ENCODE measurements at places on chromosomes 16 and 17.

DNA sequence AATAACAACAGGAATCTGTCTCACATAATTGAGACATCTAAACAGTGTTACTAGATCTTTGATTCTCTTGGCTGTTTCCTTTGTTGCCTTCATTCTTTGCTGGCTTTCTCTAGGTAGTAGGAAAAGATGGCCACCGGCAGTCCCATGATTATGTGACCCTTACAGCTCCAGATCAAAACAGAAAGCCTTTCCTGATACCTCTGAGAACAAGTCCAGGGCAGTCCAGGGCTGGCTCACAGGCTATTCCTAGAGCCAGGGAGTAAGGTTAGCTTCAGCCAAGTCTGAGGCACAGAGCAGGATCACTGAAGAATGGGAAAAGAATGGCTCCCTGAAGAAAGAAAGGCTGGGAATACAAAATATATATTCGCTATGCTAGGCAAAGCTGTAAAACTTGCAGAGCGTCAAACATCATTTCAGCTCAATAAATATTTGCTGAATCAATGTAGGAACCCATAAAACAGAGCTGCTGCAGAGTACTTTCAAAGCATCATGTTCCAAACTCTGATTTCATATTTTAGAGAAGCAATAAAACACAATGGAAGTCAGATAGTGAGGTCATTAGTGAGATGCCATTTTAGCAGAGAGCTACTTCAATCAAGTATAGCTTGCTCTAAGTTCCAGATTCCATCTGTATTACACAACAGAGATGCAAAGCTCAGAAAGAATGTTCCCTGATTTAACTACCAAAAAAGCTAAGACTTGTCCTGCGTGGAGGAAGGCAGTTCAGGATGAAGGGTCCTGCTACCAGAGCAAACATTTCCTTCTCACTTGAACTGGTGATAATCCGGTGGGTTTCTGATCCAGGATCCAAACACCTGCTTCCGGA is 23.4 kb downstream of the ADAT1 start:
- no peak for DNase-seq

DNA sequence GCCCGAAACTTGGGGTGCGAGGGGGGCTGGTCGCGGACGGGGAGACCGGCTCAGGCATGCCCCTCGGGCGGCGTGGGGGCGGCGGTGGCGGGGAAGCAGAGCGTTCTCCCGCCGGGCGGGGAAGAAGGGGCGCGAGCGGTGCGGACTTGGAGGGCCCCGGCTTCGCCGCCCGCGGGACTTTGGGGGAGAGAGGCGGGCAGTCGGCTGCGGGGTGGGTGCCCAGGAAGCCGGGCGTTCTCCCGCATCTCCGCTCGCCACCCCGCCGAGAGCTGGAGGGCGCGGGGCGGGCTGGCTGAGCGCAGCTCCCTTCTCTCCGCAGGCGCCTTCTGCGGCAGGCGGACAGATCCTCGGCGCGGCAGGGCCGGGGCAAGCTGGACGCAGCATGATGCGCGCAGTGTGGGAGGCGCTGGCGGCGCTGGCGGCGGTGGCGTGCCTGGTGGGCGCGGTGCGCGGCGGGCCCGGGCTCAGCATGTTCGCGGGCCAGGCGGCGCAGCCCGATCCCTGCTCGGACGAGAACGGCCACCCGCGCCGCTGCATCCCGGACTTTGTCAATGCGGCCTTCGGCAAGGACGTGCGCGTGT is 772 bp downstream of the NTN1 start:
- DNase-seq: peak; percentile 60

GRCh38 chr17:39204245-39204644 is 4.2 kb downstream of the RPL19 start:
- DNase-seq: no peak

DNA sequence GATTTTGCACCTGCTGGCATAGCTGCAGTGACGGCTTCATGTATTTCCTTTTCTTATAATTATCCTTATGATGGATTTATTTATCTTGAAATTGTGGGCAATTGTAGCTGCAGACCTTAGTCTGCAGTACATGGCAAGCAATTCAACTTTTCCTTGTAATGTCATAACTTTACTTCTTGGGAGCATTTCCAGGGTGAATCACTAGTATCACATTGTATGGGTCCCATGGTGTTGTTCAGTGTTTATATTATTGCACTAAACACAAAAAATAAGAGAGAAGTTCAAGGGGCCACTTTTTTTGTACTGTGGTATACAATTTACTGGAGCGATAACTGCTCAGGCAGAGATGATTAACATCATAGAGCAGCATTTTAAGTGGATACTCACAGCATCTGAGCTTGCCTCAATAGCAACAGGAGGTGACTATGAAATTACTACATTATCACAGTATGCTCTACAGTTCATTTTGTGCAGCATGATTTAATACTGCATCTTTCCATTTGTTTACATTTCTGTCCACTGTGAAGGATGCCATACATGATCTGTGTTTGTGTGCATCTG is 169.5 kb downstream of the STX8 start:
- DNase-seq: no peak

DNA sequence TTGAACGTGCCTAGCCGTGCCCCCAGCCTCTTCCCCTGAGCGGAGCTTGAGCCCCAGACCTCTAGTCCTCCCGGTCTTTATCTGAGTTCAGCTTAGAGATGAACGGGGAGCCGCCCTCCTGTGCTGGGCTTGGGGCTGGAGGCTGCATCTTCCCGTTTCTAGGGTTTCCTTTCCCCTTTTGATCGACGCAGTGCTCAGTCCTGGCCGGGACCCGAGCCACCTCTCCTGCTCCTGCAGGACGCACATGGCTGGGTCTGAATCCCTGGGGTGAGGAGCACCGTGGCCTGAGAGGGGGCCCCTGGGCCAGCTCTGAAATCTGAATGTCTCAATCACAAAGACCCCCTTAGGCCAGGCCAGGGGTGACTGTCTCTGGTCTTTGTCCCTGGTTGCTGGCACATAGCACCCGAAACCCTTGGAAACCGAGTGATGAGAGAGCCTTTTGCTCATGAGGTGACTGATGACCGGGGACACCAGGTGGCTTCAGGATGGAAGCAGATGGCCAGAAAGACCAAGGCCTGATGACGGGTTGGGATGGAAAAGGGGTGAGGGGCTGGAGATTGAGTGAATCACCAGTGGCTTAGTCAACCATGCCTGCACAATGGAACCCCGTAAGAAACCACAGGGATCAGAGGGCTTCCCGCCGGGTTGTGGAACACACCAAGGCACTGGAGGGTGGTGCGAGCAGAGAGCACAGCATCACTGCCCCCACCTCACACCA is 724 bp downstream of the GAA start:
- peak; percentile 61 for DNase-seq

GRCh38 chr17:55690105-55690508 is 32.6 kb downstream of the TMEM100 start:
- peak; percentile 60 for DNase-seq

- DNase-seq: no peak
These were observed 30.4 kb upstream of the TAOK1 start for GRCh38 chr17:29359777-29360176.
